Breast epithelium (tissue), 4 donors: ENCODE measurements at places on chromosomes 11 and 22.

DNA sequence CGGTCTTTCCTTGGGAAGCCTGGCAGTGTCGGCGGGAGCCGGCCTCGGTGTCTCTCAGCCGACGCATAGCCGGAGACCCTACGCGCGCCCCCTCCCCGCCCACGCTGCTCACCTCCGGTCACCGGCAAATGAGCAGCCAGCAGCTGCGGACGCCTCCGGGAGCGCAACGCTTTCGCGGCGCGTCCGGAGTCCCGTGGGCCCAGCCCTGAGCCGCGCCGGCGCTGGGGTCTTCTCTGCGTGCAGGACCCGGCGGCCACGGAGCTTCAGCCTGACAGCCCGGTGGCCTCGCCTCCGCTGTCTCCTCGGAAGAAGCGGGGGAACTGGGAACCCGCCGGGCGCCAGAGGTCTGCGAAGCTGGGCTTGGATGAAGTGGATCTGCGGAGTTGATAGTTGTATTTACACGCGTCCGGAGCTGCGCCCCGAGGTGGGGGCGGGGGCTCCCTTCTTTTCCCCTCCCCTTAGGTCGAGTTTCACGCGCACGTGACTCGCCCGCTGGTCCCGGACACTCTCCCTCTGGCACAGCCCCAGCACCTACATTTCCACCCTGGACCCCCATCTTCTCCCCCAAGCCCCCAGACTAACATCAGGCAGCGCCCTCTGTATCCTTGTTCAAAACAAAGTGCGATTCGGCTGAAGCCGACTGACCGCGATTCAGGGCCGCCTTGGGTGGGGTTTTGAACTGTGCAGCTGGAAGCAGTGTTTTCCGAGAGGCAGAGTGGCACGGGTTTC is at the start of gene SLC43A1:
SLC43A1 (minus strand) TSS at position 371 of the 729 bp plus-strand sequence. CDS start 1,591 bp downstream, outside the sequence.
- no peak for DNase-seq

DNA sequence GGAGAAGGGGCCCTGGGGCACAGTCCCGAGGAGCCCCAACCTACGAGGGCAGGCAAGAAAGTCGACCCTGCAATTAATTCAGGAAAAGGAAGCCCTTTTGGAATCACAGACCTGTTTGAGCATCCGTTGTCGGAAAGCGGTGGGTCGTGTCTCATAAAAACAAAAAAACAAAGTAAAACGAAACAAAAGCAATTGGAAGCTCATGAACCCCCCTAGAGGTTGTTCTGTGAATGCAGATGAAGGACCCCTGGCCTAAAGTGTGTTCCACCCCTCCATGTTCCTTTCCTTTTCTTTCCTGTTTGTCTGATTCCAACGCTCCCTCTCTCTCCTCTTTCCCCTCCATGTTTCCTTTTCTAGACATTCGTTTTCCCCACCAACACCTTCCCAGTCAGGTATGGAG is 203.7 kb downstream of the GRIK4 start:
- DNase-seq: no peak

- DNase-seq: no peak
These were observed 668.0 kb downstream of the ETS1 start for GRCh38 chr11:127919206-127920000.

DNA sequence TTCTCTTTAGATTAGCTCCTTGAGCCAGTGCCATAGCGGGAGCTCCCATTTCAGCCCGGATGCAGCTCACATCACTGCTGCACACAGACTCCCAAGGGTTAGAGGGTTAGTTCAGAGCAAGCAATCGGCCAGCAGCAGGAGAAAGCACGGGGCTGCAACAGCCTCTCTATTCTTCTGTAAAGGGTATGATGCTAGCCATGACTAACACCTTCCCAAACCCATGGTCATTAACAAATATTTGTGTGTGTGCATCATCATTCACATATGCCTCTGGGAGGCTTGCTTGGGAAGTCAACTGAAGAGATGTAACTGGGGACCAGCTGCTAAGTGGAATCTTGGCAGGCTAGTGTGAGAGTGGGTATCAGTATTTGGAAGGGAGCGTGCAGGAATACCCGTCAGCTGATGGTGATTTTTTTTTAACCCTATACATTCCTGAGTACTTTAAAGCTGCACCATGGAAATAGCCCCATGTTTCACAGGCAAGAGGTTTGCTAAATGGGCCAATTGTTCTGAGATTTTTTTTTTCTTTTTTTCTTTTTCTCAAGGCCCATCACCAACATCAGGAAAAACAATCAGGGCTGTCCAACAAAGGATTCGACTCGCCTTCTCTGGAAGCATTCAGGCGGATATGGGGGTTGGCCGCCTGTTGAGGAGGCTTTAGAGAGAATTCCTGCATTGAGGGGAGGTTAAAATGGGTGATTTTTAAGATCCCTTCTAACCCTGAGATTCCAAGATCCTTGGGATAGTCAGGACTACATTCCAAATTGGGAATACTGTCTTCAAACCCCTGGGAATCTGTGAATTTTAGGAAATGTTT is 33.2 kb upstream of the CCDC89 start:
- DNase-seq: no peak

DNA sequence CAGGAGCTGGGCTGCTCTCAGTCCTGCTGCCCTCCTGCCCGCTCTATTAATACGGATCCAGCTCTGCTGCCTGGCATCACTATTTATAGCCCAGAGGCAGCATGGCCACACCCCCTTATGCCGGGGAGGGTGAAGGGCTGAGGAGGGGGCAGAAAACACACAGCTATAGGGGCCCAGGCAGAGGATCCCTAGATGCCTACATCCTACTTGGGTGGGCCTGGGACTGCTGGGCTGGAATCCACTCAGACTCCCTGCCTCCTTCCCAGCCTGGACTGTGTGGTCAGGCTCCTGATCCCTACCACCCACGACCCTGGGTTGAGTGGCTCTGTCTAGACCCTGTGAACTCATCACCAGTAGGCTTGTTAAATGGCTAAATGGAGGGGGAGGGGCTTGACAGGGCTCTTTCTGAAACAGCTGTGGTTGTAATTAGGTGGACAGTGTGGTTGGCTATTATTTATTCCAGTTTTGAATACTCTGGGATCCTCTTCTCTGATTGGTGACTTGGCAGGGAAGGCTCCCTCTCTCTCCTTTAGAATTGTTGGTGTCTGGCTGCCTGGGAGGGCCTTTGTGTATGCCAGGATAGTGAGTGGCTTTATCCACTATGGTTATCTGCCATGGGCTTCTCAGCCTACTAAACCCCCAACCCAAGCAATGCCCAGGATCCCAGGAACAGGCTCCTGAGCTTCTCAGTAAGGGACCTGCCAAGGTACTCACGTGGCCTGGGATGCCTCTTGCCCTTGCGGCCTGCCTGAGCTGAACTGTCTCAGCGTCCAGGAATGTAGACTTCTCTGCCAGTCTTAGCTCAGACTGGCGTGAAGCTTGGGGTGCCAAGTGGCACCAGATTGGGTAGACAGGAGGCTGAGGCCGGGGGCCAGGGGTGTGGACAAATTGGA is 15.2 kb downstream of the PHLDB1 start:
- DNase-seq: peak; percentile 82

DNA sequence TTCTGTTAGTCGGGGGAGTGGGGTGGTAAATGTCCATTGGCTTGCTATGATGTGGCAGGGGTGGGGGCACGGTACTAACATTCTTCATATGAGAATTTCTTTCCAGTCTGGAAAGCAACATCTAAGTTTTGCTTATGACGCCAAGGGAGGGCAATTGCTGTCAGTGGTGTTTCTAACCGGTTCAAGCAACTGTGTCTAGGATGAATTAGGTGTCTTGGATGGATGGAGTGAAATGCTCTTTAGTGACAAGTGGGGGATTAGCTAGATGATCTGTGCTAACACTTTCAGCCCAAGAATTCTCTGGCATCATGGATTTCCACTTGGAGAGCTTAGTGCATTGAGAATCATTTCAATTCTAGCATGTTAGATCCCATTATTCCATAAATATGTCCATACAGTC is 262.6 kb upstream of the SORL1-AS1 start:
- no peak for DNase-seq

GRCh38 chr11:119975561-119976152 is 162.3 kb downstream of the TRIM29 start:
- no peak for DNase-seq
